ENCODE measurements at places on chromosomes 1 and 21. TPM values are rescaled to one million over a fixed set of nuclear protein-coding genes. Genes with fewer than 3 reads are reported as not detected.

TBX19 gene
- 3.9 TPM for total RNA-seq

C1QC gene
- total RNA-seq: 128 TPM

SH2D1B gene
- not detected for total RNA-seq

AMY1A gene
- not detected for total RNA-seq

LORICRIN gene
- total RNA-seq: not detected

DNA sequence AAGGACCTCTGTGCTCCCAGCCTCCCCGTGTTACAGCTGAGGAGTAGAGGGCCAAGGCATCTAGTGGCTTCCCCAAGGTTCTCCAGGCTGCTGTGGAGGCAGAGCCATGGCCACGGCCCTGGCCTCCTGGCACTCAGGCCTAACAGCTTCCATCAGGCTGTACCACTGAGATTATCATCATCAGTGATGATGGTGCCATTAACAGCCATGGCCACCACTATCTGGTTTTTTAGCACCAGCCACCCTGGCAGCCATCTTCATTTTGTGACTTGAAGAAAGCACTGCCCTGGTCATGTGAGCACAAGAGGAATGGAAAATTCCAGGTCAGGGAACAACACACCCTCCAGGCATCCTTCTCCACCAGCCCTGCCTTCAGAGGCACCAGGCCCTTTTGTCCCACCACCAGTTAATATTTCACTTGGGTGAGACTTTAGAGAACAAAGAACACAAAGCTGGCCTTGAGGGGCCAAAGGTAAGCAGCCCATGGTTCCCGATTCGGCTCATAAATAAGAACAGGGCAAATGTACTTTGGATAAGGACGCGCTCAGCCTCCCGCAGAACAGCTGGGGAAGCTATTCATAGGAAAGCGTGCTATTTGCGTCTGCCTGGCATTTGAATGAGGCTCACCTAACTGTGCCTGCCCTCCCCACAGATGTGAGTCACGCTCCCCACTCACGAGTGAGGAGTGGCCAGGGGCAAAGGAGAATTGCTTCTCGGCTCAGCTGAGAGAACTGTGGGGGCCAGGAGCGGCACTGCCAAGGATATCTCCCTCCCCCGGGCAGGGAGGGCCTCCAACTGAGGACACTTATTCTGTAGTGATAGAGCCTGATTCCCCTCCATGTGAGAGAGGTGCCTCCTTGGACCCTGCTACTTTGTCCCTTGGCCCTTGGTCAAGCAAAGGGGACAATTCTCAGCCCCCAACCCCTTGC is 95.6 kb downstream of the CD58 start:
- no peaks in the 10 kb centered on the region for H3K36me3 ChIP-seq
- H3K27me3 ChIP-seq: no peaks in the 10 kb centered on the region
- no peaks in the 10 kb centered on the region for H3K4me1 ChIP-seq
- no peak overlapping the region for H3K4me3 ChIP-seq
- no peak for DNase-seq
- no peak overlapping the region for H3K27ac ChIP-seq

DNA sequence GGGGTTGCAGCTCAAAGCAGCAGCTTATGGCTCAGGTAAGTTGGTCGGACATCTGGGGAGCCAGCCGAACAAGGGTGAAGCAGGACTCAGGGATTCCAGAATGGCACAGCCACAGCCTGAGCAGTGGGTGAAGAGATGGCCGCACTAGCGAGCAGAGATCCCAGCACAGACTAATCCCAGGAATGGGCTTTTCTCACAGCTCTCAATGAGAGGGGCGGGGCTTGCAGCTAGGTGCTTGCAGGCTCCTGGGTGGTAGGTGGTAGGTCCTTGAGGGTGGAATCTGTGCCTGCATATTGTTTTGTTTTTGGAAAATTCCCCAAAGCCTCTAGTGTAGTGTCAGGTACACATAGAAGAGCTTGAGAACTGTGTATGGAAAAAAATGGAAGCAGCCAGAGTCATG is 9.0 kb downstream of the KIAA0040 start:
- H3K27ac ChIP-seq: no peak overlapping the region
- H3K4me3 ChIP-seq: no peak overlapping the region
- H3K27me3 ChIP-seq: no peaks in the 10 kb centered on the region
- no peak for DNase-seq
- H3K36me3 ChIP-seq: no peaks in the 10 kb centered on the region

DNA sequence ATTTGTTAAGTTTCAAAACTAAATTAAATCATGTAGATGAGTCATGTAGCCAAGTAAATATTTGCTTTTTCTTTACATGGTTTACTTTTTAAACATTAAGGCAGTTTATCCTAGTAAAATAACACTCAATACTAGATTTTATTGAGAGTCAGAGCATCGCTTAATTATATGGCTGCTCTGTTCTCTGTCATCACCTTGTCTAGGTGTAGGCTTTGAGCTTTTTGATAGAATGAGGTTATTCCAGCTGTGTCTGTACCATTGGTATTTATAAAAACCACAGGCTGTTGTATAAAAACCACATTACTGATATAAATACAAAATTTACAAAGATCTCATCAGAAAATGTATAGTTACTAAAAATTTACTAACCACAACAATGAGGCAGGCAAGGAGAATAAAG is 42.5 kb upstream of the GPR52 start:
- no peak overlapping the region for H3K27ac ChIP-seq
- no peaks in the 10 kb centered on the region for H3K36me3 ChIP-seq
- H3K27me3 ChIP-seq: no peaks in the 10 kb centered on the region
- no peak for DNase-seq

DNA sequence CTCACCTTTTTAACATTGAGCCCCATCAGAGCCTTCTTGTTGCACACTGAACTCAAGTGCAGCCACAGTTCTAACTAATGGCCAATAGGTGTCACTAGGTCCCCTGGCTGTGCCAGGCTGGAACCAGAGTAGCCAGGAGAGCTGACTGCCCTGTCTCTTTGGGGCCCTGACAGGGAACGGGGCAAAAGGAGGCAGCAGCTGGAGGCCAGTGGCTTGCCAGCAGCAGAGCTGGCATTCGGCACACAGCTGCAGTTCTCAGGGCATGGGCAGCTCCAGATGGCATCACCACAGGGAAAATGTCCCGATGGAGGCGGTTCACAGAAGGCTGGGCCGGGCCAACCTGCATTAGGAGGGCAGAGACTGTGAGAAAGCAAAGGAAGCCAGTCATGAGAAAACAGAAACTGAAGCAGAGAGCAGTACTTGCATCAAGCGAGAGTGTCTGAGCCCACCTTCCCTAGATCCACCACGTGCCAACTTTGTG is 188.6 kb downstream of the FCRL5 start:
- no peaks in the 10 kb centered on the region for H3K4me1 ChIP-seq
- no peak overlapping the region for H3K27ac ChIP-seq
- no peak overlapping the region for H3K4me3 ChIP-seq
- H3K27me3 ChIP-seq: no peaks in the 10 kb centered on the region

DNA sequence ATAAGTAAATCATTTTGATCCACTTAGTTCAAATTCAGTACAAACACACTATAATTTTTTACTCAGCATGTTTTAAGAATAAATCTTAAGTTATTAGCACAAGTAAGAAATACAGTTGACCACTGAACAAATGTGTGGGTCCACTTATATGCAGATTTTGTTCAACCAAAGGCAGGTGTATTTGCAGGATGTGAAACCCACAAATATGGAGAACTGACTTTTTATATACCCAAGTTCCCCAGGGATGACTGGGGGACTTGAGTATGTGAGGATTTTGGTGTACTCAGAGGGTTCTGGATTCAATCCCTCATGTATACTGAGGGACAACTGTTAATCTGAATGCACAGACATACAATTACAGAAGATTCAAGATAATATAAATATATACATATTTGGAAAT is 25.7 kb upstream of the ERICH3 start:
- no peaks in the 10 kb centered on the region for H3K4me1 ChIP-seq
- no peaks in the 10 kb centered on the region for H3K36me3 ChIP-seq
- no peaks in the 10 kb centered on the region for H3K27me3 ChIP-seq
- no peak overlapping the region for H3K27ac ChIP-seq
- no peak overlapping the region for H3K4me3 ChIP-seq

GRCh38 chr1:201553496-201554189 is 14.7 kb downstream of the NAV1 start:
- no peaks in the 10 kb centered on the region for H3K27me3 ChIP-seq
- no peak overlapping the region for H3K4me3 ChIP-seq
- peaks cover 30% of the 10 kb centered on the region for H3K4me1 ChIP-seq
- H3K27ac ChIP-seq: peak overlapping the region; percentile 6
- no peaks in the 10 kb centered on the region for H3K36me3 ChIP-seq

DNA sequence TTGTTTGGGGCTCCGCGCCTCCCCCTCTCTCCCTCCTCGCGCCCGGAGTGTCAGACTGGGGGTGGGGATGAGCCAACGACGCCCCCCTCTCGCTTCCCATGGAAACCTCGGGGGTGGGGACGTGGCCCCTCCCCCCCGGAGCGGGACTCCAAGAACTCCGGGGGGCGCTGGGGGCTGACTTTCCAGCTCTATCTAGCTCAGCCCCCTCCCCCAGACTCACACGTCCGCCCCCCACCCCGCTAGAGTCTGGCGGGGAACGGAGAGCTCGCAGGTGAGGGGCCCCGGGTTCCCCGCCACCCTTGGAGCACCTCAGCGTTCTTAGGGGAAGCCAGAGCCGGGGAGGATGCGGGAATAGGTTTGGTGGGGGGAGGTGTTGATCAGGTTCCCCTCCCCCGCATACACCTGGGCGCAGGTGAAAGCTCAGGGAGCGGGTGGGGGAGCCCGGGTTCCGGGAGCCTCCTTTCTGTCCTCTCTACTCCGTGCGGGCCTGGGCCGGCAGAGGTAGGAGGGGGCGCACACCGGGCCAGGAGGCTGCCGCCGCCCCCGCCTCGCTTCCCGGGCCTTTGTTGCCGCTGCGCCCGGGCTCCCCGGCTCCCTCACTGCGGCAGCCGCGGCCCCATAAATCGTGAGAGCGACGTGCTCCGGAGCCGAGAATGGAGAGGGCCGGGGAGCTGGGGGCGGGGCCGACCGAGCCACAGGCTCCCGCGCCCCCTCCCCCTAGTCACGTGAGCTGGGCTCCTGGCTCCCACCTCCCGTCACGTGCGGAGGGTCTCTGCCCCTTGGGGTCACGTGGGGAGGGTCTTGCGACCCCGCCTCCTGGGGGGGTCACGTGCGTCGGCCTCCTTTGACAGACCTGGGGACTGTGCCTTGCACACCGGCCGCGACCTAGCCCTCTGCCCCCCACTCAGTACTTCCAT is 1.9 kb downstream of the EFNA3 start:
- peak overlapping the region; percentile 49 for H3K4me3 ChIP-seq
- H3K36me3 ChIP-seq: no peaks in the 10 kb centered on the region
- H3K4me1 ChIP-seq: peaks cover 58% of the 10 kb centered on the region
- DNase-seq: no peak
- H3K27me3 ChIP-seq: peaks cover 24% of the 10 kb centered on the region

DNA sequence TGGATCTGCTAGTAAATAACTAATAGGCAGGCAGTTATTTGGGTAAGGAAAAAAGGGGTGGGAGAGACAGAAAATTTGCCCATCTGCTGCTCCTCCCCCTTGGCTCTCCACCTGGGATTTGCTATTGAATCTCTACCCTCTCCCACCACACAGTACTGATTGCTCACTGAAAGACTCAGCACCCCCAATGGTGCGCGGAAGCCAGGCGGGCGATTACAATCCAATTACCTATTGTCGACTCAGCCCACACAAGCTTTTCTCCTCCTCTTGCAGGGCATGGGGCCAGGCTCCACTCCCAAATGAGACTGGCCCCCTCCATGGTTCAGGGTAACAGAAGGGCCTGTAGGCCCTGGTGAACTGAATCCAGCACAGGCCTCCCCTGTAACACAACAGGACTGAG is 2.7 kb upstream of the HMGN2 start:
- H3K27me3 ChIP-seq: no peaks in the 10 kb centered on the region
- H3K27ac ChIP-seq: no peak overlapping the region
- peaks cover 26% of the 10 kb centered on the region for H3K36me3 ChIP-seq
- no peak for DNase-seq

Data from vagina (tissue), 2 donors.